ENCODE measurements at places on chromosomes 12 and 14.
A peak's percentile ranks its signal among the peaks of the same experiment; 100 is the strongest.

GRCh38 chr14:66624336-66624937 lies 116.5 kb downstream of the GPHN start:
- peak; percentile 23 for DNase-seq

DNA sequence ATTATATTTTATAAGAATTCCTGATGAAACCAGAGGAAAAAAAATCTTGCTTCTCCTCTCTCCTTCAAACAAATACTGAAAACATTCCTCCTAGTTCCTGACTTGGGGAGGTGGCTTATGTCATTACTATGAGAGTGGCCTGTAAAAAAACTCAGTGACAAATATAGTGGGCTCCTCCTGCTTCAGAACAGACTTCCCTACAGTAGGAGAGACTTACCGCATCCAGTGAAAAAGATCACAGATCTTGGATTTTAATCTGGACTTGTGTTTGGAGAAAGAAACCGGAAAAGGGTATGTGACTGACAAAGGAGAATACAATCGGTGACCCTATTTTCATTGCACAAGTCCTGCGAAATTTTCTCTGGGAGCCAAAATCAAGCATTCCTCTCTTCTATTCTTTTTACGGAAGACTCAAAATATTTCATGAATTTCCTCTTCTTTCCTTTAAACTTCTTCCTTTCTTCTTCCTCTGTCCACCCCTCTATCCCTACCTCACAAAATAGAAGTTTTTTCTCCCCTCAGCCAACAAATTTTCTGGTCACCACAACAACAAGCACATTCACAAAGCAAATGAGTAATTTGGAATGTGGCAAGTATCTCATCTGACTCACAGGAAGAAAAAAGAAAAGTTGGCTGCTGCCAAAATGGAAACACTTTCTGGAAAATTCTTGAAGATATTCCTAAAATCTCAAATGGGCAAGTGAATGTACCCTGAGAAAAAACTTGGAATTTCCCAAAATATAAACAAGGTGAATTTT lies 185.1 kb upstream of the CDKN3 start:
- no peak for DNase-seq

DNA sequence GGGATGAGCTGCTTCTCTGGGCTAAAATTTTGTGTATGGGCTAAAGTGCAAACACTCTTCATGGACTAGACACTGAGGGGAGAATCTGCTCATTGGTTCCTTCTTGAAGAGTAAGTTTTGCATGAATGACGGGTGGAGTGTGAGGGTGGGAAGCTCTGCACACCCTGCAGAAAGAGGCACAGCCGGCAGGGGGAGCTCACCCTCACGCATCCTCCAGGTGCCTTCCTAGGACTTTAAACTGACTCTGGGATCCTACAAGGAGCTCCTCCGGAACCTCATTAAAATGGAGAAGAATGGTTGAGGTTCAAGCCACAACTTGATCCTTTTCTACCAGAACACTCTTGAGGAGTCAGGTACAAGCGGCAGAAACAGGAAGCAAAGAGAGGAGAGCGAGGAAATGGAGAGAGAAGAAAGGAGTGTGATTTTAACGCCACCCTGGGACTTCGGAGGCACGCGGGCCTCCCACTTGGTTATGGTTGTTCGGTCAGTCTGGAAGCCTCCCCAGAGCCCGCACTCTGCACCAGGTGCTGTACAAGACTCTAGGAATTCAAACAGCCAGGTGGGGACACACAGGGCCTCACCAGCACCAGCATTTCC lies 87.5 kb downstream of the SETD3 start:
- DNase-seq = peak; percentile 33

DNA sequence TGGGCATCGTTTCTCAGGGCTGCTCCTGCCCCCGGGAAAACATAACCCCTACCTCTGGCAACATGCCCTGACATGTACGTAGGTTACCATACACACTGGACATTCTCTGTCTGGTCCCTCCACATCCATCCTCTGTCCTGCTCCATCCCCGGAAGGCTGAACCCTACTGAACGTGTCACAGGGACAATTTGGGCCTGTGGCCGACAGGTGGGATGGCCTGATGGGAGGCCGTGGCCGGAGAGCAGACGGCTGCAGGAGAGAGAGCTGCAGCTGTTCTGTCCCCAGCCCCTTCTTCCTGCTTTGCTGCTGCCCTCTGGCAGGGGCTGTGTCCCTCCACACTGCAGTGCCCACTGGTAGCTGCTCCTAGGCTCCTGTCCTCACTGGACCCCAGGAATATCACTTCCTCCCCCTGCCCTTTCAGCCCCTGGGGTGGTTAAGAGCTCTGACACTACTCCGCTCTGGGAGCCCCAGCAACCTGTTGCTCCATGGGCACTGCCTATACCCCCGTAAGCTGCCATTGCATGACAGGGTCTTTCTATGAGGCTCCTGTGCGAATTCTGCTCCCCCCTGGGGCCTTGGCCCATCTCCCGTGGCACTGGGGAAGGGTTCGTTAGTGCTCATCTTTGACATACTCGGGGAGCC lies 125.6 kb downstream of the RBM19 start:
- DNase-seq = no peak

GRCh38 chr12:94710933-94711332 lies 60.6 kb upstream of the TMCC3 start:
- peak; percentile 19 for DNase-seq

DNA sequence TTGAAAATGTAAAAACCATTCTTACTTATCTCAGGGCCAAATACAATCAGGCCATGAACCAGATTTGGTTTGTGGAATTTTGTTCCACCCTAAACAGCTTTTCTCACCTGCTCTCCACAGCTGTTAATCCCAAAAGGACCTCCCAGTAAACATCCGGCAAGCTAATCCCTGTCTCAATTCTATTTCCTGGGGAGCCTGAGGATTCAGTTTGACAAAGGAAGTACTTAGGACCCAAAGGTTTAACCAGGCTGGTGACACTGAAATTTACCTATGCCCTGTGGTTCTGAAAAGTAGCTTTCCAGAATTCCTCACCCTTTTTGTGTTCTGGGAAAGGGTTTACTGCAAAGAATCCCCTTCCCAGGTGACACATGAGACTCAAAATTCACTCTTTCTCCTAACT lies 15.0 kb downstream of the CAPZA3 start:
- no peak for DNase-seq

DNA sequence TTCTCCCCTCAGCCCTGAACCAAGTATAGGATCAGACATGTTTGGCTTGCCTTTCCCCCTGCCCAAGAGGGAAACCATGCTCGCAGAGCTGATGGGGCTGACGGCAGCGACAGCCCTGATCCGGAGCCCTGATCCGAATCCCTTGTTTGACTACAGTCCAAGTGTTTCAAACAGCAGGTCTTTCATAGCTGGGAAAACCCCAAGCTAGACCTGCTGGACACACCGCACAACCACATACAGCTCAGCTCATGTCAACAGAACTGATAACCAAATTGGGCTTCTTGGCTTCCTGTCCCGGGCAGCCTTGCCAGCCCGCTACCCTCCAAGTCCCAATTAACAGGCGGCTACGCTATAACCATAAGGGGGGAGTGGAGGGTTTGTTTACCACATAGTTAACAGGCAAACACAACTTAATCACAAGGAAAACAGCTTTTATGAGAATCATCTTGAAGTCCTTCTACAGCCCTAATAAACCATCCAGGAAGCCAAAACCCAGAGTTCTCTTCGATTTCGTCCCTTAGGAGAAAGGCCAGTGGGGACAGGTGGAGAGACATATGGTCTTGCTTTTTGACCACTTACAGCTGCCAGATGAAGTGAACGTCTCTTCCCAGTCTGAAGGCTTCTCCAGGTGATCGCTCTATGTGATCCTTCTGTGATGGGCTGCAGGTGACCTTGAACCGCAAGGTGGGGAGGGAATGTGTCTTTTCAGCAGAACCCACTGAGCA lies 64.5 kb upstream of the MANSC4 start:
- no peak for DNase-seq

DNA sequence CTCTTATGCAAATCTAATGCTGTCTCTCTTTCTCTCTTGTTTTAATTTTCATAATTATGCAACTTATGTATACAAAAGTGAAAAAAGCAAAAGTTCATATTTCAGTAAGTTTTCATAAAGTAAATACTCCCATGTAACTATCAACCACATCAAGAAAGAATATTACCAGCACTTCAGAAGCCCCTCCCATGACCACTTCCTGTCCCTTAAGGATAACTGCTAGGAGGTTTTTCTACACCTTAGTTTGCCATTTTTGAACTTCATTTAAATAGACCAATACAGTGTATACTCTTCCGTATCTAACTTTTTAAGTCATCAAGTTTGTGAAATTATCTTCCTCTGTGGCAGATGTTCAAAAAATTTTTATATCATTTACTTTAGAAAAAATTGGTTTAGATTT lies 547 bp upstream of the OR4K15 start:
- no peak for DNase-seq

DNA sequence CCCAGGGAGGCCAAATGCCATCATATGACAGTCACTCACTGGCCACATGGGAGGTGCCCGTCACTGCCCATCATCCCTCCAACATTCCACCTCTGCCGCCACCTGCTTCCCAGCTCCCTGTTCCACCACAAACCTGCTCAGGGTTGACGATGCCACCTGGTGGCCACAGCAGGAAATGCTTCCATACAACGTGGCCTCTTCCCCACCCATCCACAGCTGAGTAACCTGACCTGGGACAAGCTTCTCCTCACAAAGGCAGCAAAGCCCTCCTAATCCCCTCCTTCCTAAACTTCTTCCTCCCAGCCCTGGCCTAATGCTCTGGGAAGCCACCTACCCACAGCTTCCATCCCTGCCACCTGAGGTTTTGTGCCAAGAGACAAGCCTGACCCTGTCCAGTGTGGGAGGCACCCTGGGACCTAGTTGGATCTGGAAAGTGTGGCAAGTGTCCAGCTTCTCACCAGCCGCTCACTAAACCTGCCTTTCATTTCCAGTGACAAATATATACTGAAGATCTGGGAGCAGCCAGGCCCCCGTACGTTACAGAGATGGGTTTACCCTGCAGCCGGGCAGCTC lies 4.3 kb downstream of the DEGS2 start:
- peak; percentile 19 for DNase-seq

DNA sequence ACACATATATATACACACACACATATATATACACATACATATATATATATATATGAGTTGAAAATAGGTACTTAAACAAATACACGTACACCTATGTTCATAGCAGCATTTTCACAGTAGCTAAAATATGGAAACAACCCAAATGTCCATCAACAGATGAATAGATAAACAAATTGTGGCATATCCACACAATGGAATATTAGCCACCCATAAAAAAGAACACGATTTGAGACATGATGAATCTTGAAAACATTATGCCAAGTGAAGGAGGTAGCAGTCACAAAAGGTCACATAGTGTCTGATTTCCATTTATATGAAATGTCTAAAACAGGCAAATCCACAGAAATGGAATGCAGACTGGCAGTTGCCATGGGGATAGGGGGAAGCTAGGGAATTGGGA lies 276.3 kb downstream of the KSR2 start:
- no peak for DNase-seq

DNA sequence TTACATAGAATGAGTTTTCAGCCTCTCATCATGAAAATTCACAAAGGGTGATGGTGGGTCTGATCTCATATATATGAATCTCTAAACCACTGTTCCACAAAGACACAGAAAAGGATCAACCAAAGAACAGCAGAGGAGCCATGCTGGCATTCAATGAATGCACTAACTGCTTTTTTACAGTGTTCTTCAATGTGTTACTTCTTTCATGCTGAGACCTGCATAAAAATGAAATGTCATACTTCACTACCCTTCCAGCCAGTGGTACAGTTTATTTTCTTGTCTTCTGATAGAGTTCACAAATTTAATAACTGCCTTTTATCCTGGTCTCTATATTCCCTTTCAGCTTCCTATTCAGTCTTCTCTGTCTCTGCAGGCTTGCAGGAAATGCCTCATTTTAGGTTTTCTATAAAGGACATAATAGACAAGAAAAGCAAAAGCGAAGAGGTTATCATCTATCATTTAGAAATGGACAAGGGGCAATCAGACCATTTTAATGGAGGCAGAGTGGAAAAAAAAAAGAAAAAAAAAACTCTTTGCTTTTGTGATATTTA lies 836.7 kb upstream of the FOXG1 start:
- DNase-seq = no peak

DNA sequence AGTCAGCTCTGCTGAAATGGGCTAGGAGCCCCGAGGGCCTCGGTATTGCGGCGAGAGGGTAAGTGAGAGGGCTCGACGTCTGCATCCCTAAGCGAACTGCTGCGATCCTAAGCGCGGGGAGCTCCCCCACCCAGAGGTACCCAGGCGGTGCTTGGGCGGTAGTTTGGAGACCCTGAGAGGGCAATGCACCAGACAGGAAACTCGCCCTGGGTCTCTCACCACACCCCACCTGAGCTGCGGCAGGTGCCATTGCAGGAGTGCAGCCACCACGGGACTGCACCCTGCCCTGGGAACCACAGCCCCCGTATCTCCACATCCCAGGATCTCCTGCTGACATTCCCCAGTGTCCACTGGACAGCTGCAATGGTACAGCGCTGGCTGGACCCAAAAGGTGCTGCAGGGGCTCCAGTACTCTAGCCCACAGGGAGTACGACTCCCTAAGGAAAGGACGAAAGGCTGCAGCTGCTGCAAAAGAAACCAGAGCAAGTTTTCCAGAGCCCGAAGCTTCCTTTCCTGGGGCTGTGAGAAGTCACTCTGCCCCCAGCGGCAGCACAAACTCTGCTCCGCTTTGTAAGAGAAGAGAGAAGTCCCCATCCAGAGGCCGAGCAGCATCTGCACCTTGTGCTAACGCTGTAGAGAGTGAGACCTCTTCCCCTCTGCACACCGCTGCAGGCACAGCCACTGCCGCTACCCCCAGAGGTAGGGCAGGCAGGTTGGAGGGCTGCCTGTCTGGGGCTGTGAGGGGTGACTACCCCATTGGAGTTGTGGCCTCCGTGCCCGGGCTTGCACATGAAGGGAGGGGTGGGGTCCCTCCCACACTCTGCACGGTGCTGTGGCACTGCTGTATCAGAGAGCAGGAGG lies 31.1 kb upstream of the MON2 start:
- peak; percentile 13 for DNase-seq

- DNase-seq = no peak
These were observed 82.1 kb downstream of the AVPR1A start for GRCh38 chr12:63068857-63069442.

DNA sequence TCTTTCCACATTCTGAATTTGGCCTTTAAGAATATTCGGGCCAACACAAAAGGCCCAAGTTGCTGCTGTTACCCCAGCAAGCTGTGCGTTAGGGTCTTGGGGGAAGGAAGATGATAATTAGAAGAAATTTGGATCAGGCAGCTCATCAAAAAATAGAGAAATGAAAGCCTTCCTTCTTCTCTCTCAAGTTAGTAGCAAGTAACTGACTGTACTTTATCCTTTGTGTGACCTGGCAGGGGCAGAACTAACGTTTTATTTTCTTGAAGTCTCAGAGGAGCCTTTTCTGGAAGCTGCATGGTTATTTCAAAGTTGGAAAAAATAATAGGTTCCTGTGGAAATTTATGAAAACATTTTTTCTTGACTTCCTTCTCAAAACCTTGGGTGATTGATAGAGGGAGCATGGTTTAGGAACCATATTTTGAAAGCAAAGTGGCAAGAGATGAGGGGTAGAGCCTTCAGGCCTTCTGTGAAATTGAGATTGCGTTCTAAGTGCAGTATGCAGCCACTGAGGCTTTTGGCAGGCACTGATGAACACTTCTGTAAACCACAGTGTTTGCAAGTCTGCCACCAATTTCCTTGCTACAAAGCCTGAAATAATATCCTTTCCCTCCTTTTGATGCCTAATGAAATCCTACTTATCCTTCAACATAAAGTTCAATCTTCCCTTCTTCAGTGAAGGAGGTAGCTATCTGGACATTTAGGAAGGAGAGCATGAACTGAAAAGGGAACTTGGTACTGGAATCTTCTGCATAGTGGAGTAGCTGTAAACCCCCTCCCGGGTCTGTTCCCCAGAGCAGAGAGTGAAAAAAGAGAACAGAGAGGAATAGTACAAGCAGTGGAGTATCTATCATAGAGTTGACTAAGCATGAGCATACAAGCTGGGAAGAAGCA lies 123.2 kb downstream of the FGD4 start:
- DNase-seq = no peak

Measured in activated CD4-positive, alpha-beta T cell treated with anti-CD3 and anti-CD28 coated beads, Interleukin-2, amount 50 U/mL, for 1 hour (primary cell).